HT-29 (cell line): ENCODE measurements at places on chromosomes 5 and 9.

DNA sequence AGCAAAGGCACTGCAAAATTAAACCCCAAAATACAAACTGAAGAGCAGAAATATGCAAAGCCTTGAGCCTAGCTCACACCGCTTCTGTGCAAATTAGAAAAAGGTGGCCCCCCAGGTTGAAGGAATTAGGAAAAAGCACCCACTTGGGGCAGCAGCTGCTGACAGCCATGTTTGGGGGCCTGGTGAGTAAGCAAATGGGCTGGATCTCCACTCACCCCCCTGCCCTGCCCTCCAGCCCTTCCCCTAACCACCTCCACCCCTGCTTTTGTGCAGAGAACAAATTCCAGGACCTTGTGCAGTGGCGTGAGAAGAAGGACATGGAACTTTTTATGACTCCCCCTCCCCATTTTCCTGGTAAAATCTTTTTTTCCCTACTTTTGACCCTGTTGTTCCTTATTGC lies 92.0 kb upstream of the DNAH5 start:
- DNase-seq: peak; percentile 20

DNA sequence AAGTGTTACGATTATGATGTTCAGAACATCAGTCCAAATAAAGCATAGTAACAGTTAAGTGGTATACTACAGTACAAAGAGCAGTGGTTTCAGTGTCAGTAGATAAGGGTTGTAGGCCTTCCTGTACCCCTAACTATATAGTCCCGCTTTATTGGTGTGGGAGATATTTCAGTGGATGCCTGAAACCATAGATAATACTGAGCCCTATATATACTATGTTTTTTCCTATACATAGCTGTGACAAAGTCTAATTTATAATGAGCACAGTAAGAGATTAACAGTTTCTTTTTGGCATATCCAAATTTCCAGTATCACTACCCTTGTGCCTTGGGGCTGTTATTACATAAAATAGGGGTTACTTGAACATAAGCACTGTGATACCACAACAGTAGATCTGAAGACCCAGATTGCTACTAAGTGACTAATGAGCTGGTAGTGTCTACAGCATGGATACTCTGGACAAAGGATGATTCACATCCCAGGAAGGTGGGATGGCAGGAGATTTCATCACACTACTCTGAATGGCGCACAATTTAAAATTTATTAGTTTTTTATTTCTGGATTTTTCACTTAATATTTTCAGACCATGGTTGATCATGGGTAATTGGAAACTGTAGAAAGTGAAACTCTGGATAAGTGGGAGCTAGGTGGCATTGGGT lies 119.3 kb downstream of the RPS23 start:
- DNase-seq: no peak

- no peak for DNase-seq
Measured at GRCh38 chr9:137295849-137296669, 6.0 kb downstream of the NRARP start.

- no peak for DNase-seq
Measured at GRCh38 chr5:35862126-35862525, 5.4 kb downstream of the IL7R start.

DNA sequence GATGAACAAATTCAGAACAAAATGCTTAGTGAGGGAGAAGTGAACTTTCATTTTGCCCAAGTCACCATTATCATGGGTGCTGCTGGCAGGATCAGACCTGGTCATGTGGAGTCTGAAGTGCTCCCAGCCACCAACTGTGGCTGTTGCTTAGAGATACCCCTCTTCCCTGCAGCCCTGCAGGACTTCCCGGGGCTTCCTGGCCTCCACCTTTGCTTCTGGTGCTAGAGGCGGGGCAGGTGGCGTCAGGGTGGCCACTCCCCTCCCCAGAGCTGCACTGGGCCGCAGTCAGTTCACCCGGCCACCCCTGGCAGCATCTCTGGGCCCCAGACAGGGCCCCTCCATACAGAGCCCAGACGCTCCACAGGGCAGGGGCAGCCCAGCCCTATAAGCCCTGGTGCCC lies 30.0 kb upstream of the SLC12A7 start:
- DNase-seq: peak; percentile 37

DNA sequence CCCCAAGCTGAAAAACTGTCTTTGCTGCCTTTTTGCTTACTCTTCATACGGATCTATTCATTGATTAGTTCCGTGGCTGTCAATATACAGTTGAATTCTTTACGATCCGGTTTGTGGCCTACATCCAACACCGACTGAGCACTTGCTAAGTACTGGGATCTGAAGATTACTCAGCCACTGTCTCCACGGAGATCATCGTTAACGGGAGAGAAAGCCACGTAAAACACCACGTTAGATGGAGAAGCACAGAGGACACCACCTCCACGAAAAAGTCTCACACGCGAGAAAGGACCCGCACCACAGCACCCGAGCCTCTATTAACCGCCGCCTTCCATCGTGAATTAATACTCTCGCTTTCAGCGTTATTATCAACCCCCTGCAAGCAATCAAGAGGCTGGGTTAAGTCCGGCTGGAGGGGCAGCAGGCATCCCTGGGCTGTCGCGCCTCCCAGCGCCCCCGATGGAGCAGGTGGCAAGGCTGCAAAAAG lies 650 bp downstream of the ELP1 start:
- DNase-seq: peak; percentile 20

GRCh38 chr5:170268884-170269283 lies 28.7 kb downstream of the LCP2 start:
- no peak for DNase-seq

- no peak for DNase-seq
Measured at GRCh38 chr5:56112526-56113121, 117.9 kb upstream of the IL6ST start.

DNA sequence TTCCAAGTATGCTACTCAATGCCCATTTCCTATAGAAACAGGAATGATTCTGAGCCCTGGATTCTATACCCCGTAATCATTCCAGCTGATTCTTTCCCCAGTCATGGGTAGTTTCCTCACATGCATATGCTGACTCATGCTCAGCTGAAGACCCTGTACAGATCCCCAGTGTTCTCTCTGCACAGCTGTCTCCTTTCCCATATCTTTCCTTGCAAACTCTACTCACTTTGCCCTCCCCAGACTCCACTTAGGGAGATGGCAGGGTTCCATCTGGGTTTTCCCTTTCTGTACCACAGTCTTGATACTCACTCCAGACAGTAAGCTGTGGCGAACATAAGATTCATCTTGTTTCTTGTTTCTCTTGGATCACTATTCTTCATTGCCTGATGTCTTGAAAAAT lies 357.6 kb downstream of the RAB3C start:
- no peak for DNase-seq

DNA sequence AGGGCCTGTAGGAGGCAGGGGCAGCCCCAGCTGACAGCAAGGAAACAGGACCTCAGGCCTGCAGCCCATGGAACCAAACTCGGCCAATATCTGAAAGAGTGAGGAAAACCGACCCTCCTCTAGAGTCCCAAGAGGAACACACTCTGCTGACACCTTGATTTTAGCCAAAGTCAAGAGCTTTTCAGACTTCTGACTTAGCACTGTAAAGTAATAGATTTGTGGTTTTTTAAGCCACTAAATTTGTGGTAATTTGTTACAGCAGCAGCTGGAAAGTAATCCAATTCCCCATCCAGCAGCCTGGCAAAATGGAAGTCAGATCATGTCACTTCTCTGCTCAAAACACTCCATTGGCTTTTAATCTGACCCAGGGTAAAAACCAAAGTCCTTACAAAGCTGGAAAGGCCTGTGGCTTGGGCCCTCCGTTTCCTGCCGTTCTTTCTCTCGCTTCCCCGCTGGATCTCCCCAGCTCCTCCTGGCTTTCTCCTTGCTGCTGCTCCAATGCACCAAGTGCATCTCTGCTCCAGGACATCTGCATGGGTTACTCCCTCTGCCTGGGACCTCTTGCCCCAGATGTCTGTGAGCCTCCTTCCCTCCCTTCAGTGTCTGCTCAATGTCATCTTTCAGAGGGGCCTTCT lies 79.0 kb downstream of the C5orf15 start:
- no peak for DNase-seq

DNA sequence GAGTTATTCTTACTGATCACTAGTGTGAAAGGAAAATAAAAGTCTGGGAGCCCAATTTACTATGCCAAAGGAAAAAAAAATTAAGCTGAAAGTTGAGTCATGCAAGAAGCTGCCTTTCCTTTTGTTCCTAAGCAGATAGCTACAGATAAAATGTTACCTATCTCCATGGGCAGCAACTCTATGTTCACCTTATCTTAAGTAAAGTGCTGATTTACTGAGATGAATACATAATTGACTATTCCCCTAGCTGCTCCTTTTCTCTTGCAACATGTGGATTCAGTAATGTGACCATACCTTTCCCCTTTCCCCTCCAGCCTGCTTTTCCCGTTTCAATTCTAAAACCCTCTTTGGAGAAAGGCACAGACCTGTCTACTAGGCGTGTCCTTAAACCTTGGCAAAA lies 62.7 kb upstream of the NR5A1 start:
- no peak for DNase-seq

DNA sequence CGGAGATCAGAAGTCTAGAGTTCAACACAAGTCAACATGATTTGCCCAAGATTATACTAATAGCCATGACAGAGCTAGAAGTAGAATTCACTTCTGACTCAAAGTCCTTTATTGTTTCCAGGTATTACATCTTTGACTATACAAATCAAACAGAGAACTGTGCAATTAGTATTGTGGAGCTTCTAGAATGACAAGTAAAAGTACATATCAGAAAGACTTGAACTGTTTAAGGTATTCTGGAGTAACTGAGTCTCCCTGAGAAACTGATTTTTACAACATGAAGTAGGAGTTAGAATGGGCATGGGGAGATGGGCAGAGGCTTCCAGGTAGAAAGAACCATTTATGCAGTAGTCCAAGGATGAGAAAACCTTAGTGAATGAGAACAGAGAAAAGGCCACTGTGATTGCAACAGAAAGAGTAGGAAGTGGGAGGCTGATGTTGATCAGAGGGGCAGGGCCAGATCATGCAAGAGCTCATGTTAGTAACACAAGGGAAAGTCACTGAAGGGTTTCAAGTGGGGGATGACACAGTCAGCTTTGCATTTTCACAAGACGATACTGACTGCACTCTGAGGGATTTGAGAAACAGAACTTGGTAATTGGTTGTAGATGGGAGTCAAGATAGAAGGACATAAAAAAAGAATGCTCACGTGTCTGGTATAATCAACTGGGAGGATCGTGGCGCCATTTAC lies 280.7 kb downstream of the RFX3 start:
- no peak for DNase-seq

DNA sequence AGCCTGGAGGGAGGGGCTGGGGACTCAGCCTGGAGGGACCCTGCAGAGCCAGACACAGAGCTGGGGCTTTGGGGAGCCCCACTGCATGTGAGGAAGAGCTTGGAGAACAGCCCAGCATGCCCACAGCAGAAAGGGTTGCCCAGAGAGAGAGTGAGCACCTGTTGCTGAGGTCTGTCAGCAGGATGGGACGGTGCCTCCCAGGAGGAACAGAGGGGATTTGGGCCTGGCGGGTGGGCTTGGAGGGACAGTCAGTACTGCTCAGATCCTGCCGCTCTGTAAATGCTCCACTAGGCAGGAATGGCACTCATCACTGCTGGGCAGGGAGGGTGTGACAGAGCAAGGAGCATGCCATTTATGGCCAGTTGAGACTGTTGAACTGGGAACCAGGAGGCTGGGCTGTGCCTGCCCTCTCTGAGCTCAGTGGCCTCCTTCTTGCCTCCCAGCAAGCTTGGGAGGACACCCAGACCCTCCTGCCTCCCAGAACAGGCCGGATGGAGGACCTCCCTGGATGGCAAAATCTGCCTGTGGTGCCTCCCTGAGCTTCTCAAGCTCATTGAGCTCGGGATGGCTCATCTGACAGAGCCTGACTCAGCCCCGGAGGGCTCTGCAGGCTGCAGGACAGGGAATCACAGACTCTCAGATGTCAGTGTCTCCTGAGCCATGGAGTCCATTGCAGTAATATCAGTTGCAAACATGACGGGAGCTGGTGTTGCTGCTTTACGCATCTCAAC lies 786 bp upstream of the HRCT1 start:
- no peak for DNase-seq

DNA sequence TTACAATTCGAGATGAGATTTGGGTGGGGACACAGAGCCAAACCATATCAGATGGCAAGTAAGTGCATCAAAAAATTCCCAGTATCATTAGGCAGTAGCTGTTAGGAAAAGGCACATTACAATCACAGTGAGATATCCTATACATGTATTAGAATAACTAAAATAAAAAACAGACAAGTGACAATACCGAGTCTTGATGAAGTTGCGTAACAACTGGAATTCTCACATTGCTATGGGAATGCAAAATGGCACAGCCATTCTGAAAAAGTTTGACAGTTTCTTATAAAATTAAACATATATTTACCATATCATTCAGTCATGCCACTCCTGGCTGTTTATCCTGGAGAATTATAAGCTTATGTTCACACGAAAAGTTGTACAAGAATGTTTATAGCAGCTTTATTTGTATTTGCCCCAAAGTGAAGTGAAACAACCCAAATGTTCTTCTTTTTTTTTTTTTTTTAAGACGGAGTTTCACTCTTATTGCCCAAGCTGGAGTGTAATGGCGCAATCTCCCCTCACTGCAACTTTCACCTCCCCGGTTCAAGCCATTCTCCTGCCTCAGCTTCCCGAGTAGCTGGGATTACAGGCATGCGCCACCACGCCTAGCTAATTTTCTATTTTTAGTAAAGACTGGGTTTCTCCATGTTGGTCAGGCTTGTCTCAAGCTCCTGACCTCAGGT lies 93.1 kb upstream of the TLE1 start:
- no peak for DNase-seq

- DNase-seq: no peak
Measured at GRCh38 chr5:126236994-126237393, 186.2 kb upstream of the GRAMD2B start.

GRCh38 chr9:135961811-135962695 lies 880 bp upstream of the UBAC1 start:
- DNase-seq: no peak

- no peak for DNase-seq
Measured at GRCh38 chr9:28053096-28053777, 480.0 kb upstream of the C9orf72 start.

DNA sequence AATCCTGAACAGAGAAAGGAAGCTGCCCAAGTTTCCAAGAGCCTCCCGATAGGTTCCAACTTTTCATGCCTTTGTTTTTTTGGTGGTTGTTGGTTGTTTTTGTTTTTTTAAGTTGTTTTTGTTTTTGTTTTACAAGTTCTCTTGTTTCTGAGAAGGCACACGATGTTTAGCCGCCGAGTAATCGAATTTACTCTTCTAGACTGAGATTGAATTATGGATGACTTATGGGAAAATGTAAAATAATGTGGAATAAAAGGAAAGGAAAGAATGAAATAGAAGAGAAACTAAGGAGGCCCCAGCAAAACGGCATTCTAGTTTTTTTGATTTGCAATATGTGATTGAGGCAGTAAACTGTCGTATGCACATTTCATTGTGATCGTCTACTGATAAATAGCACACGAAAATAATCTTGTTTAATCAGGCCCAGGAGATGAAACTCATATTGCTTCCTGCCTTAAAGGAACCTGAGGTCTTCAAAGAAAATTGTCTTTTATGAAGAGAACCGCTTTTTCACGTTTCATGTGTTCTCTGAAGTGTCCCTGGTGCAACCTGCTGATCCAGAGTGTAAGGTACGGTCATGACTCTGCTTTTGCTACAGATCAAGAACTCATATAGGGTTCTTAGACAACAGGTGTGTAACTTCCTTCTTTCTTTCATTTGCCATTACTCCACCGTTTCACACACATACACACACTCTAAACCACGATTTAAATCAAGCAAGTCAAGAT lies 1.3 kb upstream of the GNAQ start:
- DNase-seq: peak; percentile 54

GRCh38 chr5:6450319-6450833 lies 1.7 kb downstream of the UBE2QL1 start:
- DNase-seq: no peak
